T-cell (primary cell): ENCODE measurements at places on chromosomes 4 and X. TPM values are rescaled to one million over a fixed set of nuclear protein-coding genes. Genes with fewer than 3 reads are reported as not detected.

Gene ARL13A
- not detected for total RNA-seq

Gene RPS6KA6
- total RNA-seq, result 0.22 TPM

Gene STAG2
- 80.7 TPM for total RNA-seq

Gene CACNA1F
- total RNA-seq, result 1.4 TPM

Gene DCHS2
- 0.09 TPM for total RNA-seq

Gene PIR
- not detected for total RNA-seq

Gene CNOT6L
- total RNA-seq, result 177 TPM

Gene AMTN
- not detected for total RNA-seq

Gene NAP1L2
- total RNA-seq, result 12.8 TPM

Gene CT45A9
- total RNA-seq, result not detected

Gene SRPX
- total RNA-seq, result 0.13 TPM

Gene IL15
- 4.1 TPM for total RNA-seq

Gene TEX13B
- total RNA-seq, result not detected

Gene PKD2
- total RNA-seq, result 7.5 TPM
